ENCODE measurements at places on chromosomes 3 and 15. TPM values are rescaled to one million over a fixed set of nuclear protein-coding genes. Genes with fewer than 3 reads are reported as not detected.

DNA sequence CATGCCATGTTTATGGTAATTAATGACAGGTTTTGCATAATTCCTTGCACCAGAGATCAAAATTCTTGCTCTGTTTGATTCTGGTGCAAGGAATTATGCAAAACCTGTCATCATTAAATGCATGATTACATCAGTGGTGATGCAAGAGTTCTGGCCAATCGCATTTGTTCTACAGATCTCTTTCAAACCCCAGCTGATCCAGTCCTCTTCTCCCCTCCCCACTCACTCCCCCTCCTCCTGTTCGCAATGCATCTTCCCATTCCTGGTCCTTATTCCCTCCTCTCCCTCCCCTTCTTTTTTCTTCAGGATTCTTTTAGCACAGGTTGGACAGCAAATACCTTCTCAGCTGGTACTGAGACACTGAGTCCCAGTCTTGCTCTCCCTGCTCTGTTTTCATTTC, 82.1 kb downstream of the GABRB3 start:
- no peak for DNase-seq

DNA sequence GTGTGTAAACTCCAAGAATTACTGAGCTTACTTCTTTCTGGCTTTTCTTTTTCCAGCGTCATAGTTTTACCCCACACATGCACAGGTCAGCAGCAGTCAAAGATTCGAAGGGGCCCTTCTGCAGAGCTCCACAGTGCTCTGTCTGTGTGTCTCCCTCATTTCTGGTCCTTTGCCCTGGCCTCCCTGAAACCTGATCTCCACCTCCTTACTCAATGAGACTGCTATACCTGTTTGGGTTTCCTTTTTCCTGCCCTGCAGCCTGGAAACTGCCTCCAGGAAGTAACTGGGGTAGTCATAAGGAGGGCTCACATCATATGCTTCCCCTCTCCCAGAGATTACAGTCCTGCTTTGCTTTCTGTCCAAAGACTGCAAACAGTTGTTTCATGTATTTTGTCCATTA, 82.8 kb upstream of the TNIK start:
- DNase-seq = no peak

DNA sequence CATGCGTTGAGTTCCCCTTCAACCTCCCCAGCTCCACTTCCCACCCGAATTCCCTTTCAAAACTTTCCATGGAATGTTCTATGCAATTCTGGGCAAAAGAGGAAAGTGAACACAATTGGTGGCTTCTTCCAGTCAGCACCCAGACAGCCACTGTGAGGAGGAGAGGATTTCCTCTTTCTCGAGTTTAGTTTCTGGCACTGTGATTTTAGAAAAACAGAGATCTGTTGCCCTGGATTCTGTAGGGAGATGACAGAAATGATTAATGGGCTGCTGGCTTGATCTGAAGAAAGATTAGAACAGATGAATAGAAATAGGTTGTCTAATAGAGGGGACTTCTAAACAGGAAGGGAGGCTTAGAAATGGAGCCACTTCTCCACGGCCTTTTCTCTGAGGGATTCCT, 172.0 kb downstream of the MCTP2 start:
- DNase-seq = no peak

DNA sequence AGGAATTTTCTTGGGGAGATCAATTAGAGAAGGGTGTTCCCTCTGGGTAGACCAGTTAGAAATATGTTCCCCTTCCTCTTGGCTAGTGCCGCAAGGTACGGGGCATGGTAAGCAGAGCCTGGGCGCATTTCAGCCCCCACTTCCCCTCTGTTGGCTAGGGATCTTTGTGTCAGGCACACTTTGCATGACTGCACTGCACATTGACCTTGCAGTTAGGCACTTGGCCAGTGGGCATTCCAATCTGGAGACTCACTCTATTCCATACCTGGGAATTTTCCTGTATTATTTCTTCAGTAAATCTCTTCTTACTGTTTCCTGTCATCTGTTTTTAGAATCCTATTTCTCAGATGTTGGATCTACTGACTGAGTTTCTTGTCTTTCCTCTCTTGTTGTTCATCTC, 30.0 kb upstream of the CACNA1D start:
- no peak for DNase-seq

DNA sequence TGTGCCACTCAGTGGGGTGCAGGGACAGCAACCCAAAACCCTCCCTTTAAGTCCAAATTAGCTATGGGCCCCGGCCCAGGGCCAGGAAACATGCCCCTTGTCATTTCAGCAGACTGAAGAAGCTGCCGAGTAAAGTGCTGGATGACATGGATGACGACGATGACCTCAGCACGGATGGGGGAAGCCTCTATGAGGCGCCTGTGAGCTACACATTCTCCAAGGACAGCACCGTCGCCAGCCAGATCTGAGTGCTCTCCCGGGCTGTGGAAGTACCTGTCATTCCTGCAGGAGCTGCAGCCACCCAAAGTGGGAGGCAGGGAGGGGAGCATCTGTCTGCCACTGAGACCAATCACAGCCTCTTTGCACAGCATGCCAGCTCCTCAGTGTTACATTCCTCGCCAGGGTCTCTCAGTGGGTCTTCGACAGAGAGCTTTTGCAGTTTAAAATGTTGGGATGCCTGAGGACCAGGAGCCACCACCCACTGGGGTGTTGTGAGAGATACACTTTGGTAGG, 44.4 kb upstream of the MYZAP start:
- peak; percentile 45 for DNase-seq

DNA sequence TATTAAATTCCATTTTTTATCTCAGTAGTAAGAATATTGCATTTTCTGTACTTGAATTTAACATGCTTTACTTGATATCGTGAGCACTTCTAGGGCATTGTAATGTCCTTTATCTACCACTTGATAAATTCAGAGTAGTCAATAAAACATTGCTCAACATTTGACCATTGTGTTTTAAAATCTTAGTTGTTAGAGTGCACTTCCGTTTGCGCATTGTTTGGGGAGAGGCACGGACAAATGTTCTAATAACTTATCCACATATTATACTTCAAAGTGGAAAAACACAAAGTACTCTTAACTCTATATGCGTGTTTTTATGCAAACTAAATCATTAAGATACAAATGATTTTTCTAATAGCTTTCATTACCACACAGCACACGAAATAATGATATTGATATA, 419 bp downstream of the FAM227B start:
- DNase-seq = no peak

DNA sequence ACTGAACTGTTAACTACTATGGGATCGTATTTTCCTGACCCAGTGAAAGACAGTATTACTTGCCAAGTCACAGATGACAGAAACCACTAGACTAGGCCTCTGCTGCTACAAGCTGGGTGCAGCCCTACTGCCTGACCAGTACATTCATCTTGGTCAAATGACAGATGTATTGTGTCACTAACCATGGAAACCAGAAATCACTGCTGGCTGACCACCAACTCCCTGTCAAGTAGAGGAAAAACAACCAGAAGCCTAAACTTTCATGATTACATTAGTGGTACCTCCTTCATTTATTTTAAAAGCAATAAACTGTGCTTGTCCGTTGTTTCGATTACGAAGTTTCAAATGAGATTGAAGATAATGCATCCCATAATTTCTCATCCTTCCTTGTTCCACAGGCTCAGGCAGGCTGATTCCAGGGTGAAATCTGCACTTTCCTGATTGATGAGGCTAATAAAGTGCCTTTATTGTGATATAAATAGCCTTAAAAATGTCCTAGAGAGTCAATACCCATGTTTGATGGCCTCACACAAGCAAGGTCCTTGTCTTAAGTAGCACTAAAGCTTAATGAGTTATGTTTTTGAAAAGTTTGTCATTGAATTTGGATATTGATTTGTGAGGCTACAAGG, 309.7 kb downstream of the LSAMP start:
- DNase-seq = peak; percentile 92

FAM43A gene
- 4.9 TPM for polyA plus RNA-seq

SOX14 gene
- polyA plus RNA-seq = not detected

SKIC8 gene
- polyA plus RNA-seq = 80.8 TPM

CCR2 gene
- polyA plus RNA-seq = not detected
